ENCODE measurements at places on chromosomes 1 and 21.
A peak's percentile ranks its signal among the peaks of the same experiment; 100 is the strongest.

DNA sequence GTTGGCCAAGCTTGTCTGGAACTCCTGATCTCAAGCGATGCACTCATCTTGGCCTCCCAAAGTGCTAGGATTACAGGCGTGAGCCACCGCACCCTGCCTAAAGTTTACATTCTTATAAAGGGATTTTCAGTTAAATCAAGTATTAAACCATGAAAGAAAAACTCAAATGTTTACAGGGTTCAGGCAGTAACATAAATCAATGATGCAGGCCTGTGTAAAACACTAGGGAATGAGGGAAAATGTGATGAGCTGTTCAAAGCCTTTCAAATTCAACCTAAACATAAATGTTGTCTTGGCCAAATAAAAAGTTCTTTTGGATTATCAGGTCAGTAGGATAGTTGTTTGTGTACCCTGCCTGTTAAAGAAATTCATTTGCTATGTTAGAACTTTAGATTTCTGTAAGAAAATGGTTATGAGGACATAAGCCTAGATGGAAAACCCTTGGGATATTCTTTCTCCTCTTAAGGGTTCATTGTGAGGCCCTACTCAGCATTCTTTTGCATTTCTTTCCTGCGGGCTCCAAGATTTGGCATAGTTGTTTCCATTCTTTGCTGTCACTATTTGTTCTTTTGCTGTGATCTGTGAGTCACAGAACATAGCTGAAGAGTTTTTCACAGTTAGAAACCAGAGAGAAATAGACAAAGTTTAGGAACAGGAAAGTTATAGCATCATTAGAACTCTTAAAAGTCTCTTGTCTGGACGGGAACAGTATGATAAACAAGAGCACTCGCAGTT lies 8.9 kb upstream of the ZRANB2 start:
- DNase-seq: no peak

- no peak for DNase-seq
Measured at GRCh38 chr1:178165196-178165595, 71.3 kb downstream of the RASAL2 start.

- no peak for DNase-seq
Measured at GRCh38 chr1:103194060-103194459, 85.7 kb upstream of the COL11A1 start.

DNA sequence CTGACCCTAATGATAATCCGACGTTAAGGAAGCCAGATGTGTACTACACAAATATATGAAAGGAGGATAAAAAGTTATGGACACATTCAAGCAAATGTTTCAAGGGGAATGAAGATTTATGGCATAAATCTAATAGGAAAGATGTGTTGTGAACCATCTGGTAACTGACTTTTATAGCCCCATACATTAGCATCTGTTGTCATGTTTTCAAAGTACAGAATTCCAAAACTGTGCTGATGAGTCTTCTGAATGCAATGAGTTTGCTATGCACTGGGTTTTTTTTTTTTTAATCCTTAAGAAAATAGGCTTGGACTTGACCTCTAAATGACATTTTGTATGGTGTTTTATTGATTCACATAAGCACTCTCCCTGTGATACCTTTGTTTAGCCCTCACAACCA lies 158.5 kb upstream of the ESRRG start:
- no peak for DNase-seq

DNA sequence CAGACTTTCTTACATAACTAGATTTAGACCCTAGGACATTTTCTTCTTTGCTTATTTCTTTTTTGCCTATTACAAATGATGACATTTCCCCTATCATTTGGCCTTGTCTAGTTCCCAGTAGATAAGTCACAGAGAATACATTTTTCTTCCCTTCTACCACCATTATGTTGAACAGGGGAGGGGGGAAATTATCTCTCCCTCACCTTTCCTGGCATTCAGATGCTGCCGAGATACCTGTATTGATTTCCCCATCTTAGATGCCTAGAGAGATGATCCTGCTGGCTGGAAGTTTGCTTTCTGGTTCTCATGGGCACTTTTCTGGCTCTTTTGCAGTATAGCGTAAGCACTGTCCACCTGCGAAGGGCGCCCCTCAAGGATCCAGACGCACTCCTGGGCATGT lies 5.7 kb downstream of the IPO9 start:
- DNase-seq: no peak

- no peak for DNase-seq
Measured at GRCh38 chr1:153571706-153572105, 6.1 kb upstream of the S100A2 start.

- no peak for DNase-seq
Measured at GRCh38 chr21:21188513-21189195, 190.4 kb downstream of the NCAM2 start.

DNA sequence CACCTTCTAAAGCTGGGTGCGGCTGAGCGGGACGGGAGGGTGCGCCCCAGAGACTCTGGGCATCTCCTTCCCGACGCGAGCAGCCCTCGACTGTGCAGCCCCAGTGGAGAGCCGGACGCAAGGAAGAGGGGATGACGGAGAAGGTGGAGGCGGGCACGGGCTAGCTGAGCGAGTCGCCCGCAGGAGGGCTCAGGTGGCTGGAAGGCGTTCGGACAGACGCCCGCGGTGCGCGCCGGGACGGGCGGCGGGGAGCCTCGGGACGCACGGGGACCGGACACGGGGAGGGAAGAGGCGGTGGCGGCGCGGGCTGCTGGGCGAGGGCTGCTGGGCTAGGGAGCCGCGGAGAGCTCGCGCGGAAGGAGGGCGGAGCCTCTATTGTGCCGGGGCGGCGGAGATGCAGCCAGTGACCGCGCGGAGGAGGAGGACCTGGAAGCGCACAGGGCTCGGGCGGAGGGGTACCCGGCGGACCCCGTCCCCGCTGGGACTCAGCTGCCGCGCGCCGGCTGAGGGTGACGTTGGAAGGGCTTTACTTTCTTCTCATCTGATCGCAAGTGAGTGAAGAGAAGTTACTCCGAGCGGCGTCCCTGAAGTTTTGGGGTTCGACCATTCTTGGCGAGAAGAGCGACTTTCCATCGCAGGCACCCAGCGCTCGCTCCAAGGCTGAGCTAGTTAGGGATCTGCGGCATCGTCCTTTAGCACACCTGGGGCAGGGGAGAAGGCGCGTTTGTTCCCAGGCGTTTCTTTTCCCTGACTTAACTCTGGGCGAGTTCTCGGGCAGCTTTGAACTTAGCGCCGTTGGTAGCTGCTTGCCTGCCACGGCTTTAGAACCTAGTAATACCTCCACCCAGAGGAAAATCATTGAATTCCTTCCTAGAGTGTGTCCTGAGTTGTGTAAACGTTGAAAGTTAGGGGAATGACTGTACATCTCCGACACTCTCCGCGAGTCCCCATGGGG lies at the start of gene OLFML2B:
OLFML2B (minus strand) TSS at position 323 of the 955 bp plus-strand sequence. CDS start 439 bp downstream, outside the sequence.
- peak; percentile 75 for DNase-seq

DNA sequence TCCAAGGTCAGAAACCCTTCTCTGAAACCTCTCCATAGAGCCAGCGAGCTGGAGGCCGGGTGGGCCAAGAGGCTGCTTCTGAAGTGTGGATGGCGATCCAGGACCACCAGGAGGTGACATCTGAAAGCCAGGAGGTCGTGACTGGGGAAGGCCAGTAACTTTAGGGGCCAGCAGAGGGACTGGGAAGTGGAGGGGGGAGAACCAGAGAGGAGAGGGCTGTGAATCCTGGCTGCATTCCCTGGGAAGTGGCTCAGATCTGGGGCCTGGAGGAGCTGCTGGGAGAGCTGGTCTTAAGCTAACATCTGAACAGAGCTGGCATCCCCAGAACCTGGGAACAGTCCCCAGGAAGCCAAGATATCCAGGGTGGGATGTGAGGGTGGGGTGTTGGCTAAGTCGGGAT lies 11.3 kb upstream of the EPHA8 start:
- no peak for DNase-seq

- DNase-seq: peak; percentile 33
Measured at GRCh38 chr1:21232044-21232443, 55.3 kb upstream of the EIF4G3 start.

DNA sequence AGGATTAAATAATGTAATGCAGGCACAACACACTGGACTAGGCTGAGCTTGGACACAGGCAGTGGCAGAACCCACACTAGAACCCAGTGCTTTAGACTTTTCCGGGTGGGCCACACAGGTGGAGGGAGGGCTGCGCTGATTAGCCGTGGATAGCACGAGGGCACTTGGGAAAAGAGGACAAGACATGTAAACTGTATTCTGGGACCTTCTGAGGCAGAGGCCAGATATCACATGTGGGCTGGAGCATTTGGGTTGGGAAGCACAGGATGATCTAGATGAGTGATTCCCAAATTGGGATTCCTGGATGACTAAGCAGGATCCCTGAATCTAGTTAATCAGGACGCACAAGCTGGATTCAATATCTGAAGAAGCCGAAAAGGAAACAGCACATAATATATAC lies 20.3 kb upstream of the A3GALT2 start:
- DNase-seq: no peak

DNA sequence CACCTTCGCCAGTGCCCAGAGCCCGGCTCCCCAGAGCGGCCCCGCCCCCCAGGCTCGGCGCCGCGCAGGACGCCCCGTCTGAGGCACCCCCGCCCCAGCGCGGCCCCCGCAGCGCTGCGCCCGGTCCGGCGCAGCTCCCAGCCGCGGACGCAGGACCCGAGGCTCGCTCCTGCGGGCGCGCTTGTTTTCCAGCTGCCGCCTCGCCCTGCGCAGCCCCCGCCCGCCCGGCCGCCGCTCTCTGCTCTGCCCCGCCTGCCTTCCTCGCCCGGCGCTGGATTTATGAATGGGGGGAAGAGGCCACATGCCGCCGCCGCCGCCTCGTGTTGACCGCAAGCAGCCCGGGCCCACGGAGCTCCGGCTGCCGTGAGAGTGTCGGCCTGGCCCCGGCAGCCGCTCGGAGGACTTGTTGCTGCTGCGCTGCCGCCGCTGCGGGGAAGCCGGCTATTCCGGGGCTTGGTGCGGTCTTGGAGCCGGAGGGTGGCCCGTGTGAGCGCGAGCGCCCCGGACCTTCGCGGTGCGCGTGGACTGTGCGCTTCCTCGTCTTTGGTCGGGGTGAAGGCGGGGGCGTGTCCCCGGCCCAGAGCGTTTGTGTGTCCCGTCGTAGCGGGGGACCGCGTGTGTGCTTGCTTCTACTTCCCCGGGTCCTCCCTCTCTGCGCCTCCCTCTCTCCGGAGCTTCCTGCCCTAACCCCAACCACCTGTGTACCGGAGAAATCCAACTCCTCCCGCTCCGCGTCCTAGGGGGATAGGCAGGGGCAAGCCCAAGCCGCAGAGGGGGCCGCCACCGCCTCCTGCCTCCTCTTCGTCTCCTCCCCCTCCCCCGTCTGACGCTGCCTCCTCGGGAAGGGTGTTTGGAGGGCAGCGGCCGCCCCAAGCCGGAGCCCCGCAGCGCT lies 736 bp downstream of the KCNC4 start:
- DNase-seq: peak; percentile 67

GRCh38 chr1:43238085-43238484 lies 31.7 kb upstream of the TMEM125 start:
- peak; percentile 48 for DNase-seq

- DNase-seq: no peak
Measured at GRCh38 chr21:44337941-44338895, 972 bp downstream of the CFAP410 start.

DNA sequence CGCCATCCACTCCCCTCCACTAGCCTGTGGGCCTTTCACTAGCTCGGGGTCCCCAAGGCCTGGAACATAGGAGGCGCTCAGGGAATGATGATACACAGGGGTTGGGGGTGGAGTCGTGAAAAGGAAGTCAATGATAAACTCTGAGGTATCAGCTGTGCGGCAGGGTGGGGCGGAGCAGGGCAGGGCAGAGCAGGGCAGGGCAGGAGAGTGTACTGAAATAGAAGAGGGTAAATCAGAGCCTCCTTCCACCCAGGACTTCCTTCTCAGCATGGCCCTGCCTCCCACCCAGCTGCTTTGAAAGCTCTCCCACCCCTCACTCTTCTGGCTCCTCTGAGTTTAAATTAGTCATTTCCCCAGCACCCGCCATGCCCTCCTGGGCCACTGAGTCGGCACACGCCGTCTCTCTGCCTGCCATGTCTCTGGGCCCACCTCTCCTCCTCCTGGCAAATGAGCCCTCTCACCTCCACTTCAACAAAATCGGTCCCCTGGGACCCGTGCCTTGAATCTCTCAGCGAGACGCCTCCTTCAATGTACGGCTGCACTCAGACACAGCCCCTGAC lies 16.9 kb downstream of the CAPZB start:
- no peak for DNase-seq

DNA sequence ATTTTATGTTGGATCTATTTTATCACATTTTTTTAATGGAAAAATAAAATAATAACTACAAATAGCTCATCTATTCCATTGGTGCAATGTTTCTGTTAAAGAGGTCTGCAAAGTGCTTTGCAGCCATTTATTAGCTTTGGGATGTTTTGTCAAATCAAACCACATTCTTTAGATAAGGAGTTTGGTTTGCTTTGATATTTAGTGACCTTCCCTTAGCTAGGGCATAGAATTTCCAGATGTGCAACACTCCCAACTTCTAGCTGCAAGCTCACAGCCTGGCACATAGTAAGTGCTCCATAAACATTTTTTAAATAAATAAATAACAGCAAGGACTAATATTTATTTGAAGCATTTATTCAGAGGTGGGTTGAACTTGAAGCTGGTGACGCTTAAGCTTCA lies 80.4 kb upstream of the ARHGAP29 start:
- no peak for DNase-seq

DNA sequence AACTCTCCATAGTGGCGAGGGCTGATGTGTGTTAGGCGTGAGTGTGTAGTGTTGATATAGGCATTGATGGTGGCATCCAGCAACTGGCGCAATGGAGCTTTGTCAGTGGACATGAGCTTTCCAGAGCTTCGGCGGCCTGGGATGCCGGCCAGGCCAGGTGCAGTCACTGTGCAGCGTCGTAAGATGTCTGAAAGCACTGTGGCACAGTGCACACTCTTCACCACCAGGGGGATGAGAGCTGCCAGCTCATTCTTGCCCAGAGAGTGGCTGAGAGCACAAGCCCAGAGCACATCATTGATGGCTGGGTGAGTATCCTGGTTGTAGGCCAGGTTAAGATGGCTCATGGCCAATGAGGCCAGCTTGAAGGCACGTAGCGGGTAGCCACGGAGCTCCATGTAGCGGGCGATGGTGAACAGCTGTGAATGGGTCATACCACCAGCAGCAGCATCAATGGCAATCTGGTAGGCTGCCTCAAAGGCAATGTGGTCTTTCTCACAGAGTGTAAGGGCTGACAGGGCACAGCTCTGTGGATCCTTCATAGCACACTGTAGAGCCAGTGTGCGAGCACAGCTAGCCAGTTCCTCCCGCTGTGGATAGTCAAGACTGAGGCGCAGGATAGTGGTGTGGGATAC lies 6.7 kb downstream of the UROD start:
- peak; percentile 53 for DNase-seq

- no peak for DNase-seq
Measured at GRCh38 chr1:193771596-193771995, 585.2 kb upstream of the B3GALT2 start.

DNA sequence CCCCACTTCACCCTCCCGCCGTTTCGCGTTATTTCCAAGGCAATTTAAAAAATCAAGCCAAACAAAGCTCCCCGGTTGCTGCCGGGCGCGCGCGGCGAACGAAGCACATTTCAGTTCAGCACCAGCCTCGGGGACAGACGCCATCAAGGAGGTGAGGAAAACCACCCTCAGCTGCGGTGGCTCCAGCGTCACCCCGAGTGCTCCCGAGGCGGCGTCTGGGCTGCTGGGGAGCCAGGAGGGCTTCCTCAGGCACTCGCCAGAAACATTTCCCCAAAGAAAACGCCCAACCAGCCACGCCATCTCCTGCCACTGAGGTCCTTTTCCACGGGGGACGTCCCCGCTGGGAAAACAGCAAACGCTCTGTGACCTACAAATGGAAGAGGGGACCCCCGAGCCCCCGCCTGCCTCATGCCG lies 623 bp downstream of the GNG4 start:
- DNase-seq: peak; percentile 70
